ENCODE measurements at places on chromosomes 3 and 15. TPM values are rescaled to one million over a fixed set of nuclear protein-coding genes. Genes with fewer than 3 reads are reported as not detected.

PIERCE2 gene
- total RNA-seq = 1.2 TPM

TTLL13 gene
- total RNA-seq = not detected

SPATA12 gene
- 0.15 TPM for total RNA-seq

MNS1 gene
- total RNA-seq = 3.9 TPM

MESP2 gene
- total RNA-seq = 0.58 TPM

STAB1 gene
- 1.6 TPM for total RNA-seq

CFAP100 gene
- total RNA-seq = not detected

ATP2C1 gene
- 116 TPM for total RNA-seq

UBXN7 gene
- total RNA-seq = 20.3 TPM

PFN2 gene
- total RNA-seq = 347 TPM

LYZL4 gene
- total RNA-seq = not detected

TMED3 gene
- 121 TPM for total RNA-seq

CHST2 gene
- total RNA-seq = 7.6 TPM

SNX22 gene
- 0.50 TPM for total RNA-seq

TP63 gene
- total RNA-seq = under 0.01 TPM

TTC21A gene
- total RNA-seq = 6.1 TPM

GOLGA8A gene
- 6.6 TPM for total RNA-seq

GRIP2 gene
- 0.15 TPM for total RNA-seq

ISLR2 gene
- total RNA-seq = not detected

RTP1 gene
- not detected for total RNA-seq

CDC25A gene
- 2.6 TPM for total RNA-seq

ZNF502 gene
- total RNA-seq = 6.0 TPM

SPTSSB gene
- total RNA-seq = 0.58 TPM

CLDN11 gene
- 211 TPM for total RNA-seq

EPHB1 gene
- total RNA-seq = under 0.01 TPM

AGBL1 gene
- not detected for total RNA-seq

TBC1D5 gene
- 152 TPM for total RNA-seq

SLC12A1 gene
- not detected for total RNA-seq

DUOXA2 gene
- total RNA-seq = not detected

FOXB1 gene
- not detected for total RNA-seq

MFAP1 gene
- 27.6 TPM for total RNA-seq

UBA7 gene
- total RNA-seq = 92.1 TPM

CHRM5 gene
- under 0.01 TPM for total RNA-seq

CHRNA5 gene
- 1.5 TPM for total RNA-seq

GOLGA6L4 gene
- total RNA-seq = 3.6 TPM
